Activated CD4-positive, alpha-beta T cell treated with anti-CD3 and anti-CD28 coated beads, Interleukin-2, amount 10 ng/mL, durations not matched to agents 24 days and 14 days (primary cell): ENCODE measurements at places on chromosomes 1 and 21.
A peak's percentile ranks its signal among the peaks of the same experiment; 100 is the strongest.

DNA sequence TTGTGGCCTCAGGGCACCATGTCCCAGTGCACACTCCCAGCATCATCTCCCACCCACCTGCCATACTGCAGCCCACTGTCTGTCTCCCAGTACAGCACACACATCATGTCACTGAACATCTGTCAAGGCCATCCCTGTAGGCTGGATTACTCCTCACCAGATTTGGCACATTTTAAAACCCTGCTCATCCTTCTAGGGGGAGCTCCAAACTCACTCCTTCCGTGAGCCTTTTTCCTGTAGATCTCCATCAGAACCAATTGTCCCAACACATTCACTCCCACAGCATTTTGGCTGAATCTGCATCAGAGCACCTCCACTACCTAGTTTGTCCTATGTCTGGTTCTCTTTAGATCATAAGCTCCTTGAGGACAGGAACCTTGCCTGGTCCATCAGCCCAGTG lies 58.6 kb upstream of the GRIK3 start:
- no peak for DNase-seq
- H3K27me3 ChIP-seq, result no peaks in the 10 kb centered on the region
- H3K27ac ChIP-seq, result no peak overlapping the region

DNA sequence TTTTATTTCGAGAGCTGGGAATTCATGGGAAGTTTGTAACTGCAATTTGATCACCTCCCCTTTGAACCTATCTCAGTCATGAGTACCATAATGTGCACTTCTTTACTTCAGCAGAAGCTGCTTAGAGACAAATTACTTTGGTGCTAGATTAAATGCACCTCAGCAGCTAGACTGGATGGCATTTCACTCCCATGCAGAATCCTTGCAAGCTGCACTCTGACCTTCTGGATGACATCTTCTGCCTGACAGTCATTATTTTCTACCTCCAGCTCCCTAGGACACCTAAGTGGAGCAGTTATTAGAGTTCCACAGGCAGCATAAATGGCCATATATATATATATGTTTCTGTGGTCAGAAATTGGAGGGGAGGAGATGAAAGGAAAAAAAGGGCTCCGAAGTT lies 366.0 kb upstream of the TMPRSS15 start:
- H3K4me1 ChIP-seq, result no peaks in the 10 kb centered on the region
- no peak overlapping the region for H3K4me3 ChIP-seq
- no peaks in the 10 kb centered on the region for H3K27me3 ChIP-seq
- no peak for DNase-seq
- no peaks in the 10 kb centered on the region for H3K36me3 ChIP-seq

DNA sequence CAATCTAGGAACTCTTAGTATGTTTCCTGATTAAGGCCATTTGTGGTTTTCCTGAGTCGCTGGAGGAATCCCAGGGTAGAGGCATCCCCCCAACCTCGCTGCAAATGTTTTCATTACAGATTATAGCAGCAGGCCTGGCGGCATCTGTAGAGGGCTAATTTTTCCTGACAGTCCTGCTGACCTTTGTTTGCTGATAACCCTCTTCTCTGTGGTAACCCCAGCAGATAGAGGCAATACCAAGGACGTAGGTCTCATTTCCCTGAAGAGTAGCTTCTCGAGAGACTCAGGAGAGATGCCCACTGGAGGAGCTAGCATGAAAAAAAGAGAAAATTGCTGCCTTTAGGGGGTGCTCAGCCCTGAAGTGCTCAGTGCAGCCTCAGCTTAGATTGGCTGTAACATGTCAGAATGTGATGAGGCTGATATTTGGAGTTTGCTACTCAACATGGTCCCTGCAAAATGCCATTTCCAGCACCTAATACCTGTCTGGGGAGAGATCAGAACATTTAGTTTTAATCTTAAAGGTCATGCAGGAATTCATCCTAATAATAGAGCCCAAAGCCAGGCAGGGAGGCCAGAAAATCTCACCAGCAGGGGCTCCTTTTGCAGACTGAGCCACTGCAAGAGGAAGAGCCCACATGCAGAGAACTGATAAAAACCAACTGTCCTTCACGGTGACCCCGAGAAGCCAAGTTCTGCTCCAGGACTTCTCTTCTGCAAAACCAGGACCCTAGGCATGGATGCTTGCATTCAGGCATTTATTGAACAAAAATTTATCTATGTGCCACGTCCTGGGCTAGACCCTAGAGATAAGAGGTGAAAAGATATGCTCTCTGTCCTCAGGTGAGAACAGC lies 184.5 kb downstream of the KAZN start:
- H3K36me3 ChIP-seq, result no peaks in the 10 kb centered on the region
- H3K27ac ChIP-seq, result no peak overlapping the region
- H3K4me1 ChIP-seq, result peaks cover 2% of the 10 kb centered on the region
- no peak for DNase-seq

GRCh38 chr1:11804666-11805421 lies 920 bp downstream of the MTHFR start:
- H3K4me1 ChIP-seq, result peaks cover 51% of the 10 kb centered on the region
- peak; percentile 72 for DNase-seq
- peak overlapping the region; percentile 99 for H3K4me3 ChIP-seq
- H3K27ac ChIP-seq, result peak overlapping the region; percentile 95
- H3K27me3 ChIP-seq, result no peaks in the 10 kb centered on the region
- peaks cover 21% of the 10 kb centered on the region for H3K36me3 ChIP-seq

GRCh38 chr1:8727809-8728213 lies 89.6 kb downstream of the RERE start:
- peaks cover 18% of the 10 kb centered on the region for H3K4me1 ChIP-seq
- peaks cover 12% of the 10 kb centered on the region for H3K36me3 ChIP-seq
- no peak overlapping the region for H3K4me3 ChIP-seq
- no peak overlapping the region for H3K27ac ChIP-seq
- DNase-seq, result no peak

DNA sequence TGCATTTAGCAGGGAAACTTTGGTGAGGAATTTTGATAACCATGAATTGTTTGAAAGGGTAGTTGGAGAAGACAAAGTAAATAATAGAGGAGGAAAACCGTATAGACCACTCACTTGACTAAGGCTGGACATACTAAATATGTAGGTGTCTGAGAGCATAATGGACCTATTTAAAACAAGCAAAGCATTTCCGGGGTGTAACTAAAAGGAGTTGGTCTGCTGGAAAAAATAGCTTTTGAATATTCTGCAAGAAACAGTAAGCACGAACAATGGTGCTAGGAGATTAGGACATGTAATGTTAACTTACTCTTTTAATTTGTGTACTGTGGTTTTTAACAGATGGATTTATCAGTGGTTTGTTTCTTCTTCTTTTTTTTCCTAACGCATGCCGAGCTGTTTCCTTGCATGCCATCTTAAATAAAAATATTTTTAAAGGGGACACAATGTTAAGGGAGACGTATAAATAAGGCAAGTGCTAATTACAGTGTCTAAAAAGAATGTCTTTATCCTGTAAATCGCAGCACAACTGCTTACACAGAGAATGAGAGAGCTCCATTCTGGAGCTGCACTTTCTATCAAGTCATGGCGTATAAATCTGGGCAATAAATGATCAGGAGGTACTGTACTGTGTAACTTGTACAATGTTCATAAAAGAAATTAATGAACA lies 492.1 kb downstream of the LMO4 start:
- peaks cover 3% of the 10 kb centered on the region for H3K27me3 ChIP-seq
- no peaks in the 10 kb centered on the region for H3K36me3 ChIP-seq
- no peak overlapping the region for H3K4me3 ChIP-seq
